Stimulated activated CD4-positive, alpha-beta T cell treated with anti-CD3 and anti-CD28 coated beads, TNF-alpha, amount 100 ng/mL, for 1 hour (primary cell): ENCODE measurements at places on chromosomes 4 and X.

DNA sequence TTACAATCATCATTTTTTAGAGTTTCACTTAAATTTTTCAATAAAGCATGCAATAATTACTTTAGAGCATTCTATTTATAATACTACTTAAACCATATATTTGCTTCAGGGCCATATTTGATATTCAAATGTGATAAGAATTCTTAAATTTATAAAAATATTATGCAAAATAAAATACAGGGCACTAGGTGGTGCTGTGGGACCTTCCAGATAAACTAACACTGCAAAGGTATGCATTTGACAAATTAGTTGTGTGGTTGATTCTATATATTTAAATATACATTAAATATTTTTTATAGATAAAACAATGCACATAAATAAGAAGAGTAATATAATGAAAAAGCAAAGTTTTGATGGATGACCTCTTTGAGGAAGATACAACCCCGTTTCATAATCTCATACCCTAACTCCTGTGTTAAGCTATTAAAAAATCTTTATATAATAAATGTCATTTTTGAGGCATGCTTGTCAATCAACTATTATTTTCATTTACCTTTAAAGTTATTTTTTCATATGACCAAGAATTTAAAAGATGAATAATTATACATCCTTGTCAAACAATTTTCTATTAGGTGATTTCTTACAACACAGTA lies 128.4 kb downstream of the REELD1 start:
- no peak for DNase-seq

DNA sequence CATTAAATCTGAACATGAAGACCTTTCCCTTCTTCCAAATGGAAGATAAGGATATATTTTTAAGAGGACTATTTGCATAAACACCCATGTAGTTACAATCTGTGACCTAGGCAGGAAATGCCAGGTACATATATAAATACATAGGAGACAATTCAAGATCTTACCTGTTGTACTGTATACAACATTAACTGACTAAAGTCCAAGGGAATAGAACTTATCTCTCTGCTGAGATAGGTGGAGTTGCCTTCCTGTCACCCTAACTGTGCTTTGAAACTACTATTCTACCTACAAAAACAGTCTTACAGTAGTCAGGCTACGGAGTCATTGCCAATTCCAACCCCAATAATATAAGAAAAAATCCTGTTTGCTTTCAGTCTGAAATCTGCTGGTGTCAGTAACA lies 106.3 kb downstream of the CHRNA9 start:
- DNase-seq: no peak

GRCh38 chr4:42541647-42542046 lies 115.3 kb downstream of the ATP8A1 start:
- no peak for DNase-seq

- no peak for DNase-seq
These were observed 321.6 kb downstream of the PPP3CA start for GRCh38 chr4:101025755-101026154.

DNA sequence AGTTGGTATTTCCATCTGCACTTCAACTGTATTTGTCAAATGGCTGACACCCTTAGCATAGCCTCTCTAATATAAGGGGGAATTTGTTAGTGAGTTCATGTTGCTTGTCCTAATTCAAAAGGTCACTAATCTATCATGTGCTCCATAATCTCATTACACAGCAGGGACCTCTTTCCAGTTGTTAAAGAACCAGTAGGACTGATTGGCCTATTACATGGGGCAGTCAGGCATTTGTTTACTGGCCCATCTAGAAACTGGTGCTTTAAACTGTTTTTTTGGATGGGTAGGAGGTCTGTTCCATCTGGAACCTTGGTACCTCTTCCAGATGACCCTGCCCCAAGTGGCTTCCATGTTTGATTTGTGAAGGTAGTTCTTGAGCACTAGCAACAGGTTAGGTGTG lies 11.4 kb downstream of the ANK2 start:
- no peak for DNase-seq
